ENCODE measurements at places on chromosomes 1 and 21.

DNA sequence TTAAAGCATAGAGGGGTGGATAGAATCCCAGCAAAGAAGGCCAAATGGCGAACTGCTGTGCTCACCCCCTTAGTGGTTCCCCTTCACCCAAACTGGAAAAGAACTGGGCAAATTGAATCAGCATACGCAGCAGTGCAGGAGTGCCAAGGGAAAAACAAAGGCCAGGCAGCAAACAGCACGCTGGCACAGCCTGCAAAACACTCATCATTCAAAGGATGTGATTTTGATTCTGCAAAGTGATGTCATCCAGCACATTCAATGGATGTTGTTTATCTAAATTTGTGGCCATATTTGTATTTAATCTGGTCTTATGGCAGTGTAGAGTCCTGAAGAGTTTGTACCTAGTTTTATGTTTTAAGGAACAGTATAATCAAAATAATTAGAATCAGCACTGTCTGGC is 71.8 kb upstream of the ECE1 start:
- DNase-seq = no peak

DNA sequence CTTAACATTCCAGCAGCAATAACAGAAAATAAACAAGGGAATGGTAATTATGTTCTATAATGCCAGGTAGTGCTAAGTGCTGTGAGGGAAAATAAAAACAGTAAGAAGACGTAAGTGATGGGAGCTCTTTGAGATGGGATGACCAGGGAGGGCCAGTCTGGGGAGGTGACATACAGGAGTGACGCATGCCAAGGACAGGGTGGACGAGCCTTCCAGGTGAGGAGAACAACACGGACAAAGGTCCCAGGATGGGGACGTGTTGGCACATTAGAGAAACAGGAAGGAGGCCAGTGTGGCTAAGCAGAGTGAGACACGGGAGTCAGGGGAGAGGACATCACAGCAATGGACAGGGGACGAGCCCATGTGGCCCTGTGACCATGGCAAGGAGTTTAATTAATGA is 11.7 kb upstream of the LRRC52 start:
- DNase-seq = no peak

DNA sequence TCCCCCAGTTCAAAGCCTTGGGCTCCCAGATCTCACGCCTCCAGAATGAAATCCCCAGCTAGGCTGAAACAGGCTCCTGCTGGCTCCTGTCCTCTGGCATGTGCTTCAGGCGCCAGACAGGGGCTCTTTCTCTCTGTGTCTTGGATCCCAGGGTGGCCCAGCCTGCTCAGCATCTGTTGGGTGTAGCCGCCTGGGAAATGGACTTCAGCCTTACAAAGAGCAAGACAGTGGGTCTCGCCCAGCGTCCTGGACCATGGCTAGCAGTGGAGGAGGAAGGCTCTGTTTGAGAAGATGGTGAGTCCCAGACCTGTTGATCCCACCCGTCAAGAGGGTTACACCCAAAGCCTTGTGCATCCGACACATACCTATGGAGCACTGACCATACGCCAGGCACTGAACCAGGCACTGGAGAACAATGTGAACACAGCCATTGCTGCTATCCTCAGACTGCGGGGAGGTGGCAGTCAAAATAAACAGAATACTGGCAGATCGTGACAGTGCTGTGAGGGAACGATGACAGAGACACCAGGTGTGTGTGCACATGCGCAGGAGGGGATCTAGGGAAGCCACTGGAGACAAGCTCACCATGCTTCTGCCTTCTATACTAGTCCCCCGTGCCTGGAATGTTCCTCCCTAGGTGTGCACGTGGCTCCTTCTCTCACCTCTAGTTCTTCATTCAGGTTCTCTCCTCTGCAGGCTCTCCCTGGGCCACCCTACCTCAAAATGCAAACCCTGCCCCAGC is 93.0 kb upstream of the GCLM start:
- DNase-seq = no peak

GRCh38 chr1:176744142-176744541 is 281.2 kb downstream of the PAPPA2 start:
- no peak for DNase-seq

- DNase-seq = no peak
Measured at GRCh38 chr1:14842361-14842760, 243.9 kb downstream of the KAZN start.

DNA sequence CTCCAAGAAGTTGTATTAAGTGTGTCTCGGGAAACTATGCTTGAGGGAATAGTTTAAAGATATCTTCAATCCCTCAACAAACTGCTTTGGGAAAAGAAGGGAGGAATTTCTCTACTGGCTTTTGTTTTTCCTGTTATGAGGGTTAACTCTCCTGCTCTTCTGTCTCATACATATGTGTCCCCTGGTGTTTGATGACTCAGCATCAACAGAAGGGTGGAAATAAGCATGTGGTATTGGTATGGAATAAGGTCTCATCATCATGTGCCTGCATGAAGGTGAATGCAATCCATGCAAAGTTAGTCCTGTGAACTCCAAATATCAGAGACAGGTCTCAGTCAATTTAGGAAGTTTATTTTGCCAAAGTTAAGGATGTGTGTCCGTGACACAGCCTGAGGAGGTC is 27.2 kb upstream of the ADAR start:
- DNase-seq = no peak

- DNase-seq = no peak
Measured at GRCh38 chr1:44013949-44014348, 17.3 kb downstream of the SLC6A9 start.

DNA sequence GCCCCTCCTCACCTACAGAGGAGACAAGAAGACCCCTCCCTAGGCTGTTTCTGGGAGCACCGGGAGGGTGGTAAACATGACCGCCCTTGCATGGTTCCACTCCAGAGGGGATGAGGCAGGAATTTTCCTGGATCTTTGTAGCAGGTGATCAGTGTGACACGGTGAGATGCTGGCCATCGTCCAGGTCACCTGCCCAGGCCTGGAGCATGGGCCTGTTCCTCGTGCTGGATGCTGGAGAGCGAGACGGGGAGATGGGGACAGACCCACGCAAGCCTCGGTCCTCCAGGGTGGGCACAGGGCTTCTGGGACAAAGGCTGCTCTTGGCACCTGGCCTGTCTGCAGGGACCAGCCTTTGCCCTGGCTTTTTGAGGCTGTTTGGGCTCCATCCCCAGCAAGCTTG is 46.2 kb downstream of the DMRTB1 start:
- DNase-seq = no peak

DNA sequence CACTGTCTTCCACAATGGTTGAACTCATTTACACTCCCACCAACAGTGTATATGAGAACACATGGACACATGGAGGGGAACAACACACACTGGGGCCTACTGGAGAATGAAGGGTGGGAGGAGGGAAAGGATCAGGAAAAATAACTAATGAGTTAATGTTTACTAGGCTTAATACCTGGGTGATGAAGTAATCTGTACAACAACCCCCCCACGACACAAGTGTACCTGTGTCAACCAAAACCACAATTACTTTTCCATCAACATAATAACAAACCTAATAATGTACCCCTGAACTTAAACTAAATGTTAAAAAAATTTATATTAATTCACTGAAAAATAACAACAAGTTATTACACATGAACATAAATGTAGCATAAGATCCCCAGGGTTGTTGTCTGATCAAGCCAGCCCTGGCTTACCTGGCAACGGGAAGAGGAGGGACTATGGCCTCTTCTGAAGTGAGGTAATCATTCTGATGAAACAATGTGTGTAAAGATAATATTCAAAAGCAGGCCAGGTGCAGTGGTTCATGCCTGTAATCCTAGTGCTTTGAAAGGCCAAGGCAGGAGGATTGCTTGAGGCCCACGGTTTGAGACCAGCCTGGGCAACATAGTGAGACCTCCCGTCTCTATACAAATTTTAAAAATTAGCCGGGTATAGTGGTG is 40.8 kb upstream of the HEATR1 start:
- DNase-seq = no peak

- DNase-seq = no peak
Measured at GRCh38 chr1:184030433-184031091, 7.0 kb downstream of the COLGALT2 start.

GRCh38 chr1:205270764-205271163 is 43.0 kb downstream of the TMCC2 start:
- no peak for DNase-seq

DNA sequence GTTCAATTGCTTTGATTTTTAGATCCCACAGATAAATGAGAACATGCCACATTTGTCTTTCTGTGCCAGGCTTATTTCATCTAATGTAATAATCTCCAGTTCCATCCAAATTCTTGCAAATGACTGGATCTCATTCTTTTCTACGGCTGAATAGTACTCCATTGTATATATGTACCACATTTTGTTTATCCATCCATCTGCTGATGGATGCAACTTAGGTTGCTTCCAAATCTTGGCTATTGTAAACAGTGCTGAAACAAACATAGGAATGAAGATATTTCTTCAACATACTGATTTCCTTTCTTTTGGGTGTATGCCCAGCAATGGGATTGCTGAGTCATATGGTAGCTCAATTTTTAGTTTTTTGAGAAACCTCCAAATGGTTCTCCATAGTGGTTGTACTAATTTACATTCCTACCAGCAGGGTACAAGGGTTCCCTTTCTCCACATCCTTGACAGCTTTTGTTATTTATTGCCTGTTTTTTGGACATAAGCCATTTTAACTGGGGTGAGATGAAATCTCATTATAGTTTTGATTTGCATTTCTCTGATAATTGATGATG is 344.4 kb downstream of the KCTD3 start:
- no peak for DNase-seq

DNA sequence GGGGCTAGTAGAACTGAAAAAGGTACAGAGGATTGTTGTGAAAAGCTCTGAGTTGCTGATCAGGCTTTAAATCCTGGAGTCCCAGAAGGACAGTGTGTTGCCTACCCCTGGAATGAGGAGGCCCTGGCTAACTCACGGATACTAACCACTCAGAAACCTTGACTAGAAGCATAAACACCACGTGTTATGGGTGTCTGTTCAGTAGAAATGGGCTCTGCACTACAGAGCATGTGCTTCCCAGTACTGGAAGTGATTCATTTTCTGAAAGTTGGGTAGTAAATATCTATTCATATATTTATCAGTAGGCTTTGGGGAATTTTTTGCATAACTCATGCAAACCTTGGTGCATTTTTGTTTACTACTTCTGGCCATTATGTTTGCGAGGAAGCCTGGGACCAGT is 15.1 kb upstream of the CLCA1 start:
- no peak for DNase-seq

GRCh38 chr1:181714428-181714827 is 231.1 kb downstream of the CACNA1E start:
- DNase-seq = no peak

- no peak for DNase-seq
Measured at GRCh38 chr1:30189818-30190500, 533.4 kb downstream of the MATN1 start.

GRCh38 chr21:45877821-45878469 is 103.6 kb upstream of the COL6A1 start:
- no peak for DNase-seq

DNA sequence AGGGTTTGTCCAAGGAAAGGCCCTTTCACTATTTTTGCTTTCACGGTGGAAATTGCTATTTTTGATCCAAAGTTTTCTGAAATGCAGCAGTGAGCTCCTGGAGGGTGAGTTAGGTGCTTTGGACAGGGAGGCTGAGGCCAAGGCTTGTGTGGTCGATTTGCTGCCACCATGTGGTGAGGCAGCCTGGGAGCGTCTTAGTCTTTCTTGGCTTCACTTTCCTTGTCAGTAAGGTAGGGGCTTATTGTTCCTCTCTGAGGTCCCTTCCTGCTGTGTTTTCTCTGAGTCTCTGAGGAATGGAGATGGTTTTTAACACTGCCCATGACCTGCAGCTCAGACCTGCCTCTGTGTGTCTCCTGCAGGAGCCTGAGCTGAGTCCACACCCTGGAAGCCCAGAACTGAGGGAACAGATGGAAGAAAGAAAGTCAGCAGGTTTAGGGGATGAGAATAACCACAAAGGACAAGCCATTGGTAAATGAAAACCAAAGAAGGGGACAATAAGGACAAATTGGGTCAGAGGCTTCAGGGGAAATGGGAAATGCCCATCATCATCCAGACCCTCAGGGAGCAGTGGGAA is 20.1 kb upstream of the S100A10 start:
- no peak for DNase-seq

- DNase-seq = no peak
Measured at GRCh38 chr1:39154553-39155421, 49.7 kb upstream of the MACF1 start.

DNA sequence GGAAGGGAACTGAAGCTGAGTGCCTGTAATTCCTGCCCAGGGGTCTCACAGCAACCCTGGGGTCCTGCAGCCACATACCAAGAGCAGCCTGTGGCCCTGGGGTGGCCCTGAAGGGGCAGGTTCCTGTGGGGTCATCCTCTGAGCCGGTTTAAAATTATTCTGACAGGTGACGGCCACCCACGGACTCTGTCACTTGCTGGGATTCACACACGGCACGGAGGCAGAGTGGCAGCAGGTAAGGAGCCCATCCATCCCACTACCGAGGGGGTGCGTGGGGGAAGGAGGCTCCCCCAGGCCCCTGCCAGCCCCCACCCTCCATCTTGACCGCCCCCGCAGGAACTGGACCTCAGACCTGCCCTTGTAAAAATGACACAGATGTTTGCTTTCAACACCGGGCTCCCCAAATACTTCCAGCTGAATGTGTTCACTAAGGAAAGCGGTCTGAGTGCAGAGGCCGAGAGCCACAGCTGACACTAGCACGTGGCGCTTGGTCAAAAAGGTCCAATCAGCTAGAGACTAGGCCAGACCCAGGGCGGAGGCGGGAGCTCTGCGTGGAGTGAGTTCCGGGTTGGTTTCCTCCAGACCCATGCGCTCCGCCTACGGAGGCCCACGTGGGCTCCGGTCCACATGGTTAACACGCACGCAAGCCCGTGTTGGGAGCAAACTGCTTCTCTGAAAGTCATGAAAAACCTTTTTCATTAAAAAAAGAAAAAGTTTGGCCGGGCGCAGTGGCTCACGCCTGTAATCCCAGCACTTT is 10.0 kb downstream of the YBEY start:
- DNase-seq = peak; percentile 40

DNA sequence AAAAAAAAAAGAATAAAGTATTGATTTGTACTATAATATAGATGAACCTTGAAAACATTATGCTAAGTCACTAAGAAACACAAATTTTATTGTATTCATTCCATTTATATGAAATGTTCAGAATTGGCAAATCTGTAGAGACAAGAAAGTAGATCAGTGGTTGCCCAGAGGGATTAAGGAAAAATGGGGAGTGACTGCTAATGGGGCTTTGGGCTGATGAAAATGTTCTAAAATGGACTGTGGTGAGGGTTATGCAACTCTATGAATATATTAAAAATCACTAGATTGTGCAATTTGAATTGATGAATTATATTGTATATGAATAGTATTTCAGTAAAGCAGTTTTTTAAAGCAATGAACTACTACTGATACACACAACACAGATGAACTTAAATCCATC is 10.0 kb downstream of the GDAP2 start:
- DNase-seq = no peak

Data from stimulated activated CD4-positive, alpha-beta T cell treated with anti-CD3 and anti-CD28 coated beads, Interleukin-2, amount 100 ng/mL, for 48 hours (primary cell).